ENCODE measurements at places on chromosomes 1 and 21. TPM values are rescaled to one million over a fixed set of nuclear protein-coding genes. Genes with fewer than 3 reads are reported as not detected.

DNA sequence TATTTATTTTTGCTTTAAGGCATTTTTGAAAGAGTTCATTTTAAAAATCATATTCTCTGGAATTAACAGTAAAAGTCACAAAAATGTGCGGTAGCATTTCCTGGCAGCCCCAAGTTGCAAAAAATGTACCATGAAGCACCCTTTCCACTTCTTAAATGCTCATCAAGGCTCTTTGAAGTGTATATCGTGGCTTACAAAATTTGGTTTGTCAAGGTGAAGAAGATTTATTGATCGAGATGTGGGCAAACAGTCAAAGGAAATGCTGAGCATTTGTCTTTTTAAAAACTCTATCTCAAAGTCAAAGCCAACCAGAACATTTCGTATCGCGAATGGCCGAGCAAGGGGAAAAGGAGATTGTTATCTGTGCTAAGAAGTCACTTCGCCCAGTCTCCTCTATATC is 277.5 kb upstream of the KAZN start:
- H3K4me3 ChIP-seq, result no peak overlapping the region
- peaks cover 9% of the 10 kb centered on the region for H3K4me1 ChIP-seq
- H3K27me3 ChIP-seq, result peaks cover 4% of the 10 kb centered on the region
- H3K36me3 ChIP-seq, result no peaks in the 10 kb centered on the region
- H3K27ac ChIP-seq, result no peak overlapping the region

DNA sequence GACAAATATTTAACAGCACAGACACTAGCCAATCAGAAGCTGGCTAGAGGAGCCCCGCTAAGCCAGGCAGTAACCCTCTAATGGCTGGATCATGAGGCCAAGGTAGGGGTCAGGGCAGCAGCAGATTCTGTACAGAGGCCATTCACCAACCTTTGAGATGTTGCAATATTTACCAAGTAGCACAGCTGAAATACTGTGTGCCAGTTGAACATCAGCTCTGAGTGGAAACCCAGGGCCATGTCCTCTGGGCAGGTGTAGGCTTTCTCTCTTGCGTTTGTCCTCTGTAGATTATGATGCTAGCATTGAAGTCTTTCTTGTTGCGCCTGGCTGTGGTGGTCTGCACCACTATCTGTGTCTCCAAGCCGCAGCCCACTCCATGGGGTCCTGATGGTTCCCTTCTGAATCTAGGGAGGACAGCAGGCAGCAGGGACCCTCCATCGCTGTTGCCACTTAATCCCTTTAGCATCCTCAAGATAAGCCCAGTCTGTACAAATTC is 2.5 kb upstream of the COG2 start:
- H3K4me1 ChIP-seq, result peaks cover 26% of the 10 kb centered on the region
- H3K27me3 ChIP-seq, result peaks cover 17% of the 10 kb centered on the region
- peaks cover 6% of the 10 kb centered on the region for H3K36me3 ChIP-seq
- no peak overlapping the region for H3K27ac ChIP-seq
- H3K4me3 ChIP-seq, result no peak overlapping the region
- DNase-seq, result no peak

- H3K4me3 ChIP-seq, result no peak overlapping the region
- DNase-seq, result no peak
- no peaks in the 10 kb centered on the region for H3K4me1 ChIP-seq
- H3K36me3 ChIP-seq, result no peaks in the 10 kb centered on the region
These were observed 63.8 kb downstream of the FBXO2 start for GRCh38 chr1:11590395-11590794.

GRCh38 chr1:231059566-231060193 is 19.6 kb upstream of the FAM89A start:
- H3K36me3 ChIP-seq, result no peaks in the 10 kb centered on the region
- no peaks in the 10 kb centered on the region for H3K4me1 ChIP-seq
- H3K27me3 ChIP-seq, result peaks cover 12% of the 10 kb centered on the region
- H3K27ac ChIP-seq, result no peak overlapping the region

Gene RASSF5
- total RNA-seq, result 221 TPM

Gene SH2D5
- total RNA-seq, result 0.15 TPM

- peaks cover 9% of the 10 kb centered on the region for H3K4me1 ChIP-seq
- no peak overlapping the region for H3K27ac ChIP-seq
- no peaks in the 10 kb centered on the region for H3K27me3 ChIP-seq
- no peak overlapping the region for H3K4me3 ChIP-seq
- DNase-seq, result no peak
These were observed 48.9 kb downstream of the SKI start for GRCh38 chr1:2276803-2277580.

Measured in activated T-helper 1 cell treated with anti-CD3 and anti-CD28 coated beads, Interleukin-12 subunit alpha, Interleukin-12 subunit beta, Interleukin-2, Interleukin-4 antibody, amounts not matched to agents 30 ng/mL and 10 ng/mL and 1 ng/mL, durations not matched to agents 14 hours and 24 hours and 36 hours (primary cell).